Hypothalamus (tissue), 51 donors: ENCODE measurements at places on chromosomes 16 and 17.

GRCh38 chr17:76327696-76328095, 19.6 kb upstream of the QRICH2 start:
- no peak for DNase-seq

GRCh38 chr16:83159049-83159448, 532.3 kb downstream of the CDH13 start:
- DNase-seq = no peak

- no peak for DNase-seq
These were observed 79.4 kb downstream of the CCDC182 start for GRCh38 chr17:57665696-57666095.

DNA sequence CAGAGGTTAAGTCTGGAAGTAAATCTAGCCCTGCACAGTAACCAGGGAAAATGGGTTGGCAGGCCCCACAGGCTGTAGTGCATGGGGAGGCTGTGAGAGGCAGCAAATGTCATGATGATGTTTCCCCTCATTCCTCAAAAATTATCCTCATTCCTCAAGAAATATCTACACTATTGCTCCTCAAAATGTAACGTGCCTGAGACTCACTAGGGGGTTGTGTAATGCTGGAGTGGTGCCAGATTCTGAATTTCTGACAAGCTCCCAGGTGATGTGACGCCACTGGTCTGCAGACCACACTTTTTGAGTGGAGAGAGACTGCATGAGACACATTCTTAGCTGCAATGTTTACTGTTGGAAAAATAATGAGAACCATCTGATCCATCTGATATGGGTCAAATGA, 1.2 kb upstream of the MPP3 start:
- no peak for DNase-seq

DNA sequence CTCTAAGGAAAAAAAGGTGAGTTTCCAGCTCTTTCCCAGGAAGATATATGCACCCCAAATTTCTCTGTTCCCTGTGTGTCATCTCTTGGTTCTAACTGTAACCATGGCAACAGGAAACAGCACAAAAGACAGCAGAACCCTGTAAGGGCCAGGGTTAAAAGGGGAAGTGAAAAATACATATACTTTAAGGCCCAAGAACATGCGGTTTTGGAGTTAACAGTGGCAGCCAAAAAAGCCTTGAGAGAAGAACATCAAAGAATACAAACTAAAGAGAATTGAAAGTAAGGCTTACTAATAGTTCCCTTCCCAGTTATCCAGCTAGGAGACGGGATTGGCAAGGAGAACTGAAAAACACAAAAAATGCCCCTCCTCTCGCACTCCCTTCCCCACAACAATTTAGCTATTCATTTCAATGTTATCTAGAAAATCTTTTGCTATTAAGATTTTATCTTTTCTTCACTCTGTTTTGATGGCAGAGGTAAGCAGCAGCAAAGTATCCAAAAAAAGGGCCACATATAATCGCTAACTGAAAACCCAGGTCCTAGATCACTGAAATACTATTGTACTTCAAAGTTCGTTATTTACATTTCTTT, 1.5 kb downstream of the SPOP start:
- no peak for DNase-seq

GRCh38 chr16:31471875-31472708, at the start of gene TGFB1I1:
TGFB1I1 (plus strand) TSS chr16:31472152; CDS start chr16:31472189, 37 bp downstream.
- no peak for DNase-seq

GRCh38 chr17:28925912-28926365, 23.1 kb upstream of the DHRS13 start:
- no peak for DNase-seq

DNA sequence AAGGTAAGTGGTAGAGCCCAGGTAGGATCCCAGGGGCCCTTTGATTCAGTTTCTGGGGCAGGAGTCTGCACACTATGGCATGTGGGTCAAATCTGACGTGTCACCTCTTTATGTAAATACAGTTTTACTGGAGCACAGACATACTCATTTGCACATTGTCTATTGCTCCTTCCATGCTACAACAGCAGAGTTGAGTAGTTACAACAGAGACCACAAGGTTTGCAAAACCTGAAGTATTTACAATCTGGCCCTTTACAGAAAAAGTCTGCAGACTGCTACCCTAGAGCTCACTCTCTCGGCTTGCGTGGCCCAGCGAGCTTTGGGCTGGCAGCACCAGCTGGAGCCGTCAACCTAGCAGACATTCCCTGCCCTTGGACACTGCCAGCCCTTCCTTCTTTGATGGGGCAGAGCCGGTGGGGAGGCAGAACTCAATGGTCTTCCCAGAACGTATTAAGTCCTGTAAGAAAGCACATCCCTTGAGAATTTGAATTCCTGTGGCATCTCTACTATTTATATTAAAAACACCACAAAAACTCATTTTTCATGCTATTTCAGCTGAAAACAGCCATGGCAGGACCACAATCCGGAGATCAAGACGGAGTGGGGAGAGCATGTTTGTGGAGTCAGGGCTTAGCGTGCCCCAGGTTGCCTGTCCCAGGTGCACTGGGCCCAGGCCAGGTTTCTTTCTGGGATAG, 133.1 kb upstream of the NUDT7 start:
- DNase-seq = no peak

GRCh38 chr17:7440113-7440833, 961 bp downstream of the FGF11 start:
- DNase-seq = peak; percentile 34

DNA sequence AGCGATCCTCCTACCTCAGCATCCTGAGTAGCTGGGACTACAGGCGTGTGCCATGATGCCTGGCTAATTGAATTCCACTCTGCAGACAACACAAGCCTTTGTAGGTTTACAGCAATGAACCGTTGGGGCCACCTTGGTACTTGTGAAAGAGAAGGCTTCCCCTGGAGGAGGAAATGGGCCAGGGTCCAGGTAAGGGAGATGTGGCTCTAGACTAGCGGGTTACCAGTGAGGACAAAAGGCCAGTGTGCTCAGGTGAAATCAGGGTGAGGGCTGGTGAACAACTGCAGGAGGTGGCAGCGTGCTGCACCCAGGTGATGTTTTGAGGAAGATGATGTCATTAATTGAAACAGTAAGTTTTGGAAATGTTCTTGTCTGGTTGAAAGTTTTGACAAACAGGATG, 6.7 kb downstream of the SDR42E1 start:
- DNase-seq = no peak

- DNase-seq = no peak
These were observed 49.1 kb upstream of the SLC25A19 start for GRCh38 chr17:75338335-75338734.

DNA sequence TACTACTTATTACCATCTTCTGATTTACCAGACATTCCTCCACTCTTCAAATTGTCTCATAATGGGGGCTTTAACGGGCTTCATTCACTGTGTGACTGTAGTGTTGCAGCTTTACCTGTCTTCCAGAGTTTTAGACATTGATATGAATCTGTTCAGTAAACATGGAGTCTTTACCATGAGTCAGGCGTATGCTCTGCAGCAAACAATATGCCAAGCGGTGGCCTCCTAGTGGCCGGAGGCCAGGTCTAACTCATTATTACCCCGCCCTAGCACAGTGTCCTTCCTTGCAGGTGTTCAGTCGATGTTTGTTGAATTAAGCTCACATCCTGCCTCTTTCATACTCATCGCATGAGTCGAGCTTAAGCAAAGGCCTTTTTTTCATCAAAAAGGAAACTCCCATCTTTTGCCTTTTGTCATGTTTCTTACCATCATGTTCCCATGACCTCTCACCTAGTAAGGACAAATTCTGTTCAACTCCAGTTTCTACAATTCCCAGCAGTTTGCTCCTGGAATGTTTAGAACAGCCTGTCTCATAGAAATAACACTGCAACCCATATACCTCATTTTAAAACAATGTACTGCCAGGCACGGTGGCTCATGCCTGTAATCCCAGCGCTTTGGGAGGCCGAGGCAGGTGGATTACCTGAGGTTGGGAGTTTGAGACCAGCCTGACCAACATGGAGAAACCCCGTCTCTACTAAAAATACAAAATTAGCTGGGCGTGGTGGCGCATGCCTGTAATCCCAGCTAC, 39.4 kb downstream of the TUBD1 start:
- DNase-seq = no peak

DNA sequence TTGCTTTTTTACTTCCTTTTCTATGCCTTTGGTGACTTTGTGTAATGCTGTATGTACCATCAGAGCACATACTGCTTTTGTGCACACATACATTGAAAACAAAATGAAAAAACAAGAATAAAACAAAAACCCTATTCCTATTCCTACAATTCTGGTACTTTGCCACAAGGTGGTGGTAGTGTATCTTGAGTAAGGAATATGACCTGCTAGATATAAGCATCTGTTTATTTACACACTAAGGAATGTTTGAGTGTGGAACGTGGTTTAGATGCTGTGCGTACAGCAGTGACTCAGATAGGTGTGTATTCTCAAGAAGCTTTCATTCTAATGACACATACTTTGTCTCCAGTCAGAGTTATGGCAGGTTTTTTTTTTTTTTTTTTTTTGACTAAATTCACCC, 606.2 kb downstream of the WWOX start:
- no peak for DNase-seq

GRCh38 chr16:85420501-85421337, 192.4 kb upstream of the GSE1 start:
- DNase-seq = no peak

DNA sequence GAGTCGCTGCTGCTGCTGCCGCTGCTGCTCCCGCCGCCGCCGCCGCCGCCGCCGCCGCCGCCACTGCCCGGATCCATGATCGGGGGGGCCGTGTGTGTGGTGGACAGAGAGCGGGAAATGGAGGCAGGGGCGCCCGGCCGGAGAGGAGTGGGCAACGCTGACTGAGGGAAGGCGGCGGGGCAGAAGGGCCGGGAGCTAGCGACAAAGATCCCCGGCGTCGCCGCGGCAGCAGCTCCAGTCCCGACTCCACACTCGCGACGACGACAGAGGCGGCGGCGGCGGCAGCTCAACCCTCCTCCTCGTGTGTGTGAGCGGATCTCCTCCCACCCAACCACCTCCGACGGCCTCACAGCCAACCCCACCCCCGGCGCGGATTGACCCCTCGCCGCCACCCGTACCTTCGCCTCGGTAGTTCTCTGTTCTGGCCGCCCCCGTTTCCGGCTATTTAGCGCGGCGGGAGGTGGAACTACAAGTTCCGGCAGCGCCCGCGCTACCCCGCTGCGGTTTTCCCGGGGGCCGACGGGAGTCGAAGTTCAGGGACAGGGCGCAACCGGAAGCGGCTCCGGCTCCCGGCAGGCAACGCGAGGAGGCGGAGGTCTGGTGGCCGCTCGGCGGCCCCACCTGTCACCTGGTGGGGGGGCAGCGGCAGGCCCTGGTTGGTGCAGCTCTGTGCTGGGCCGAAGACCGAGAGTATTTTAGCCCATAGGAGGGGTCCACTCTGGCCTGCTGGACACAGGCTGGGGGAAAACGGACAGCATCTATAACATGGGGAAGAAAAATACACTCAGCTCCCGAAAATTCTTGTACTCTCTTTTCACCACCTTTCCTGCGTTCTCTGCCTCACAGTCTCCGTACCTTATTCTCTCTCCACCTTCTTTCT, at the start of gene GSPT1:
GSPT1 (minus strand) TSS at position 313 of the 880 bp plus-strand sequence; CDS start at position 77, 236 bp downstream.
- DNase-seq = peak; percentile 97

DNA sequence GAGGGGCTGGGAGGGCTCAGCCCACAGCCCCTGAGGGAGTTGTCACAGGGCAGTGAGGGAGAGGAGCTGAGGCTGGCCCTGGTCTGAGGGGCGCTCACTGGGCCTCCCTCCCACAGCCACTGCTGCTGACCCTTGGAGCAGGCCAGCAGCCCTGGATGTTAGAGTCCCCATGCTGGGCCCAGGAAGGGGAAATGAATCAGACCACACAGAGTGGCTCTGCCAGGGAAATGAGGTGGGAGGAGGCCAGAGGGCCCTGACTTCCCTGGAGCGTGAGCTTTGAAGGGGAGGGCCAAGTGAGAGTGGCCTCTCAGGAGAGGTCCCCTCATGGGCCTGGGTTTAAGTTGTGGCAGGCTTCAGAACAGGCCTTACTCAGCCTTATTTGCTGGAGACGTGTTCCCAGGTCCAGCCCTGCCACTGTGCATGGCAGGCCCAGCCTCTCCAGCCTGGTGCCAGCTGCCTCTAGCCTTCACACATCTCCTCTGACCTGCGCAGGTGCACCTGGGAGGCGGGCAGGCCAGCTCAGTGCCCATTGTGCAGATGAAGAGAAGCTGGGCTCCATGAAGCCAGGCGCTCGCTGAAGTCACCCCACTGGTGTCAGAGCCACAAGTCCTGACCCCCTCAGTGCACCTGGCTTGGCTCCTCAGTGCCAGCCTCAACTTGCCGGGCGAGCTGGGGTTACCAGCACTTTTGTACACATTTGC, 15.4 kb downstream of the GPT2 start:
- no peak for DNase-seq

- no peak for DNase-seq
These were observed 1.6 kb downstream of the RNF213 start for GRCh38 chr17:80262291-80262690.

- DNase-seq = no peak
These were observed 10.9 kb upstream of the HS3ST6 start for GRCh38 chr16:1929105-1929504.

- DNase-seq = no peak
These were observed 13.9 kb downstream of the MAP2K6 start for GRCh38 chr17:69428252-69428980.

DNA sequence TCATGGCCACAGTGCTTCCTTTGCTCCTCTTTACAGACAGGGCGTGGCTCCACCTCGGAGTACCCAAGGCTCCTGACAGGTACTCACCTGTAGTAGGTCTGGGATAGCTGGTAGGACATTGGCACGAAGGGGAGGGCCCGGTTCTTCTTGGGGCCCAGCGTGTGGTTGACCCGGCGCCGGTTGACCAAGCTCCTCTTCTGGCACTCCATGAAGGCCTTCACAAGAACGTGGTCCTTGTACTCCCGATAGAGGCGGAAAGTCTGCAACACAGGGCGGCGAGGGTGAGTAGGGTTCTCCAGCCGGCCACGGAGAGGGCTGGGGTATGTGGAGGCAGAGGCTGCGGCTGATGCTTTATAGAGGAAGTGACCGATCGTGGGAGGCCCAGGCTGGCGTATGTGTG, 69.7 kb downstream of the IL21R start:
- no peak for DNase-seq

GRCh38 chr17:77829843-77830799, 128.4 kb upstream of the TNRC6C start:
- no peak for DNase-seq

- no peak for DNase-seq
These were observed 5.7 kb upstream of the MINK1 start for GRCh38 chr17:4827399-4827798.

GRCh38 chr16:2827831-2828520, 2.1 kb upstream of the ZG16B start:
- no peak for DNase-seq

GRCh38 chr17:9837551-9838471, 12.1 kb downstream of the GLP2R start:
- no peak for DNase-seq

GRCh38 chr17:42508426-42509165, 27.4 kb upstream of the NAGLU start:
- DNase-seq = no peak

- DNase-seq = no peak
These were observed 2.7 kb downstream of the ZNF764 start for GRCh38 chr16:30555315-30556124.

- DNase-seq = no peak
These were observed 3.5 kb downstream of the CLTC start for GRCh38 chr17:59623151-59623550.

- DNase-seq = no peak
These were observed 198.3 kb upstream of the KCNJ16 start for GRCh38 chr17:69876757-69877156.

GRCh38 chr16:24736758-24737157, 7.3 kb downstream of the TNRC6A start:
- DNase-seq = no peak
